ENCODE measurements at places on chromosomes 4 and X.

DNA sequence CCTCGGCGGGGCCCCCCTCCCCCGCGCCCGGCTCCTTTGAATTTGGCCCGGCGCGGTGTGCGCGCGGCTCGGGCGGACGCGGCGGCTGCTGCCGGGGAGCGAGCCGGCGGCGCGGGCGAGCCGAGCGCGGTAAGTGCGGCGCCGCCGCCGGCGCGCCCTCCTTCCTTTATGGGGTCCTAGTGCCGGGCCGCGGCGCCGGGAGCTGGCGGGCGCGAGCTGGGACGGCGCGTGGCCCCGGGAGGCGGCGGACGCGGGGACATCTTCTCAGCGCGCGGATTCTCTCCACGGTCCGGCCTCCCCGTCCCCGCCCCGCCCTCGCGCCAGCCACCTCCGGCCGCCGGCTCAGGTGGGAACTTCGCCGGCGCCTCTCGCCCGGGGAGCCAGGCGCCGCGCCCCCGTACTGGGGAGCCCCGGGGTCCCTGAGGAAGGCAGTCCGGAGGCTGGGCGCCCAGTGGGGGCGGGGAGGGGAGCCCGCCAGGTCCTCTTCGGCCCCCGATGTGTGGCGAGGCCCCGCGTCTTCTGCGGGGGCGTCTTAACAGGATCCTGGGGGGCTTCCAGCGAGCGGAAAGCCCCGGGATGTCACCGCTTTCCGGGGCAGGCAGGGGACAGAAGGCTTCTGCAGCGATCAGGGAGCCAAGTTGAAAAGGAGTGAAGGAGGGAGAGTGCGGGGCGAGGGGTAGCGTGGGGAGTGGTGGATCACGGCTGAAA is 98.4 kb upstream of the TENM3 start:
- no peak for DNase-seq

GRCh38 chr4:85886665-85887064 is 411.7 kb downstream of the ARHGAP24 start:
- DNase-seq = no peak

GRCh38 chr4:127788517-127788916 is 6.4 kb downstream of the HSPA4L start:
- DNase-seq = peak; percentile 47

- DNase-seq = peak; percentile 56
Observed at GRCh38 chr4:154559494-154560418, 3.1 kb upstream of the FGB start.

- no peak for DNase-seq
Observed at GRCh38 chrX:2913118-2913517, 16.0 kb downstream of the ARSD start.

GRCh38 chr4:108453366-108453765 is 167.0 kb upstream of the RPL34 start:
- no peak for DNase-seq

- DNase-seq = no peak
Observed at GRCh38 chr4:152467101-152467500, 68.8 kb downstream of the FBXW7 start.

- DNase-seq = peak; percentile 70
Observed at GRCh38 chrX:9464435-9465371, at the start of gene TBL1X. Gene TBL1X, plus strand, starts transcription at chrX:9465058. Its CDS starts 188,529 bp downstream, at chrX:9653587.

DNA sequence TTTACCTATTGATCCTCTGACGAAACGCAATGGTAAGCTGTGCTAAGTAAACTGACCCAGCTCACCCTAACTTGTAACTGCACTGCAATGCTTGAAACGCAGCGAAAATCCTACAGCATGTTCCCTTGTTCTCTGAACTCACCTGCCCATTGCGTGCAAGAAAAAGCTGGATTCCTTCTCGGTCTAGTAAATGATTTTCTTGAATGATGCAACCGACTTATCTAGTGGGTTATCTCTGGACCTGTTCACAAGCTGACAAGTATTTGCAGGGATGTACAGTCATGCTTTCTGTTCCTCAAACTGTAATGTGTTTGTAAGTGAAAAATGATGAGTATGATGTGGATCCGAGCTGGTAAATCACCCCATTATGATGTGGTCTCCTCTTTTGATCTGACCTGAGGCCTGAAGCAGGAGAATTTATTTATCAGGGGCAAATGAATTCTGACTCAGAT is 140.1 kb downstream of the BTC start:
- no peak for DNase-seq

GRCh38 chr4:185122681-185123345 is 20.3 kb upstream of the SLC25A4 start:
- DNase-seq = no peak

DNA sequence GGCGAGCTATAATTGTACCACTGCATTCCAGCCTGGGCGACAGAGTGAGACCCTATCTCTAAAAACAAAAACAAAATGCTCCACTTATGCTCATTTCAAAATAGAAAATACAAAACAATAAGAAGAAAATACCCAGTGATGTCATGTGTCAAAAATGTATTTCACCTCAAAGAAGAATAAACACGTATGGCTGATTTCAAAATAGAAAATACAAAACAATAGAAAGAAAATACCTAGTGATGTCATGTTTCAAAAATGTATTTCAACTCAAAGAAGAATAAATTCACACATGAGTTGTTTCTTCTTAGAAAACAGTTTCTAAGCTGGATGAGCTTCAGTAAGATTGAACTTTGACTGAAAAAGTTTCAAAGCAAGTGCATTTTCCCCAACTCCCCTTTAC is 20.3 kb upstream of the PDCL2 start:
- no peak for DNase-seq

DNA sequence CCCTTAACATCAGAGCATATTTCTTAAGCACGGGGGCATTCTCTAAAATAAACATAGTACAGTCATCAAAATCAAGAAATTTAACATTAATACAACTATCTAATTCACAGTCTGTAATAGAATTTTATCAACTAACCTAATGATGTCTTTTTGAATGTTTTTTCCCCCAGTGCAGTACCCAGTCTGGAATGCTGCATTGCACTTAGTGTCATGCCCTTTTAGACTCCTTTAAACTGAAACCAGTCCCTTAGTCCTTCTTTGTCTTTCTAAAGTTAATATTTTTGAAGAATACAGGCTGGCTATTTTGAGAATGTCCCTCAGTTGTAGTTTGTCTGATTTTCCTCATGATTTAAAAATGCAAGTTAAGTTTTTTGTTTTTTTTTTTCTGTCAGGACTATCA is 9.5 kb downstream of the ENPEP start:
- DNase-seq = no peak

- DNase-seq = peak; percentile 97
Observed at GRCh38 chr4:38667085-38667893, 3.3 kb downstream of the KLF3 start.

- no peak for DNase-seq
Observed at GRCh38 chrX:120797188-120797851, 78.3 kb downstream of the CT47B1 start.

DNA sequence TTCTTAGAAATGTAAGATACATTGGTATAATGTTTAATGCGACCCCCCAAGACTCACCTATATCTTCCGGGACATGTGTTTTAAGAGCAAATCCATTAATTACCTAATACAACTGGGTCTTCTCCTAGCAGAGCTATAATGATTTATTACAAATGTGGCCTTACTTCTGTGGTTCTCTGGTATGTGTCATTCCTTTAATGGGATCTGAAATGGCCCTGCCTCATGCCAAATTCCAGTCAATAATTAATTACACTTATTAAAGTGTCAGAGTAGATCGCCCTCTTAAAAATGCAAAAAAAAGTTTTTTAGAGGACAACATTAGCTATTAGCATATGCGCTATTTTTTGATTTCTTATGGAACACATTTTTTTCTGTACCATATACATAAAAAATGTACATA is 17.0 kb downstream of the HPSE start:
- no peak for DNase-seq

DNA sequence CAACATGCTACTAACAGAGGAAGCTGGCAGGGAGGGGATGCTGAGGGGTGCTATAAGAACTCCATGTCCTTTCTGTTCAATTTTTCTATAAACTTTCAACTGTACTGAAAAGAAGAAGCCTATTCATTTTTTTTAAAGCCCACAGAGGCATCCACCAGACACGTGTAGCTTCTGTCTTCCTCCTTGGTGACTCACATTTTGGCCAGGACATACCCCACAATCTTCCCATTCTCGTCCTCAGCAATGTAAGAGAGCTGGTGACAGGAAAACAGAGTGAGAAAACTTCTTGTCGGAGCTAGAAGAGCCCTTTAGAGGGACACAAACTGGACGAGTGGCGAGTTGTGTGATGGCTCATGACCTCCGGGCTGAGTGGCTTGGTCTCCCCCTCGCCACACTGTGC is 1.1 kb downstream of the NAA10 start:
- DNase-seq = no peak

DNA sequence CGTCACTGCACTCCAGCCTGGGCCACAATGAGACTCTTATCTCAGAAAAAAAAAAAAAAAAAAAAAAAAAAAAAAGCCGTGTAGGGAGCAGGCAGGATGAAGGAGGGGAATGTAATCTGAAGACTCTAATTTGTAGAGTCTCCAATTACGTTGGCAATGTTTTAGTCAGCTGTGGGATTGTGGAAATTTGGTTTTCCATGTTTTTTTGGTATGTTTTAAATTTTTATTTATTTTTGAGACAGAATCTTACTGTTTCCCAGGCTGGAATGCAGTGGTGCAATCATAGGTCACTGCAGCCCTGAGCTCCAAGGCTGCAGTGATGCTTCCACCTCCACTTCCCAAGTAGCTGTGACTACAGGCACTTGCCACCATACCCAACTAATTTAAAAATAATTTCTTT is 56.5 kb downstream of the NSD2 start:
- DNase-seq = no peak

DNA sequence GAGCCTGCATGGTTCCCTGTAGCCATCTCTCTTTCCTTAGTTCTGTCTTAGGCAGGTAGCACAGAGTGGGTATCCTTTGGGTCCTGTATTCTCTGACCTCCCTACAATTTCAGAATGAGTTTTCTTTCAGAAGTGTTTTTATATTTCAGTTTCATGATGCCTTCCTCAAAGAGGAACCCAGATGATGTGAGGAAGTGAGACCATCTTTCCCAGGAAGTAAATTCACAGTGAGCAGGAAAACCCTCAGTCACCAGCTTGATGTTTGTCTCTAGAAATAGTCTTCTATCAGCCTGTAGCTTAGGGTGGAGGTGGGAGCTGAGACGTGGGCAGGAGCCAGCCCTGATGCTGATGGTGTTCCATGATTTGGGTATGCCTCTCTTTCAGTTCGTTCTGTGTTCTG is 16.9 kb downstream of the PLAC1 start:
- no peak for DNase-seq

DNA sequence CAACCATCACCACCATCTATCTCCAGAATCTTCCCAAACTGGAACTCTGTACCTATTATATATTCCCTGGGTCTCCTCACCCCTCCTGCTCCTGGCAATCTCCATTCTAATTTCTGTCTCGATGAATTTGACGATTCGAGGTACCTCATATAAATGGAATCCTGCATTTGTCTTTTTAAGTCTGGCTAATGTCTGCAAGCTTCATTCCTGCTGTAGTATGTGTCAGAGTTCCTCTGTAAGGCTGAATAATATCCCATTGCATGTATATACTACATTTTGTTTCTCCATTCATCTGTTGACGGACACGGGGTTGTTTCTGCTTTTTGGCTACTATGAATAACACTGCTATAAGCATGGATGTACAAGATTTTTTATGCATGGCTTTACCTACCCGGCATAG is 19.5 kb downstream of the PRKG2 start:
- DNase-seq = no peak

GRCh38 chr4:8840006-8840793 is 31.4 kb downstream of the HMX1 start:
- DNase-seq = no peak

- DNase-seq = no peak
Observed at GRCh38 chr4:108775921-108776320, 13.1 kb upstream of the ETNPPL start.

- DNase-seq = no peak
Observed at GRCh38 chr4:177287255-177287654, 22.4 kb upstream of the NEIL3 start.

GRCh38 chr4:118296729-118297128 is 56.1 kb downstream of the PRSS12 start:
- no peak for DNase-seq

- DNase-seq = no peak
Observed at GRCh38 chrX:153353416-153353815, 19.5 kb downstream of the ZNF275 start.

- no peak for DNase-seq
Observed at GRCh38 chr4:76322236-76322635, 15.7 kb downstream of the STBD1 start.

DNA sequence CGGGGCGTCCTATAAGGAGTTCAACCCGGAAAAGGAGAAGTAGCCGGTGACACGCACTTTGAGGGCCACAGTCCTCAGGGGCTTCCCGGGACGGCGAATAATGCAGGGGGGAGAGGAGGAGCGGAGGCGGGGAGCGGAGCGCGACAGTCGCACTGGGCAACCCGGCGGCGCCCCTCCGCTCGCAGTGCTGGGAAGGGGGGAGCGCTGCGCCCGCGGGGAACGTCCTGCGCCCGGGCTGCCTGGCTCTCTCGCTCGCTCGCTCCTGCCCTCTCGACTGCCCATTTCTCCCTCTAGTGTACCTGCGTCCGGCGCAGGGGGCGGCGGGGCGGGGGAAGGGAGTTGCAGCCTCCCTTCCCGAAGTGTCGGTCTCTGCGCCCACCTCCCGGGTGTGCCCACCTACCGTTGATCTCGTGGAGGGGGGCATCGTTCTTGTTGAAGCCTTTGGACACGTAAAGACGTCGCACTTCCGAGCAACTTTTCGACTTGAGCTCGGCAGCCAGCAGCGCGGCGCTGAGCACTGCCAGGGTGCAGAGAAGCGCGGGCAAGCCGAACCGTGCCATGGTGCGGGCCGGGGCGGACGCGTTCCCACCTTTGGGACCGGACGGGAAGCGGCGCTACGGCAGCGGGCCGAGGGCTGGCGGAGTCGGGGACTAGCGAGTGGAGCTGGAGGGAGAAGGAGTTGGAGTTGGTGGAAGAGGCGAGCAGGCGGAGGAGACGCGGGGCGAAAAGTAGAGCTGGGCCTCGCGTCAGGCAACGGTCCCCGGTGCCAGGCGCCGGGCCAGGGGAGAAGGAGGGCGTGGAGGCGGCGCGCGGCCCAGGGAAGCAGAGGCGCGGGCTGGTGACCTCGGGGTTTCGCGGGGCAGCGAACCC is 648 bp downstream of the GPC4 start:
- DNase-seq = no peak

GRCh38 chr4:114727461-114727860 is 128.9 kb downstream of the UGT8 start:
- no peak for DNase-seq

- DNase-seq = no peak
Observed at GRCh38 chr4:34245276-34245675, 1999.0 kb downstream of the ARAP2 start.
